AG04449 (cell line): ENCODE measurements at places on chromosomes 6 and 20.
A peak's percentile ranks its signal among the peaks of the same experiment; 100 is the strongest.

DNA sequence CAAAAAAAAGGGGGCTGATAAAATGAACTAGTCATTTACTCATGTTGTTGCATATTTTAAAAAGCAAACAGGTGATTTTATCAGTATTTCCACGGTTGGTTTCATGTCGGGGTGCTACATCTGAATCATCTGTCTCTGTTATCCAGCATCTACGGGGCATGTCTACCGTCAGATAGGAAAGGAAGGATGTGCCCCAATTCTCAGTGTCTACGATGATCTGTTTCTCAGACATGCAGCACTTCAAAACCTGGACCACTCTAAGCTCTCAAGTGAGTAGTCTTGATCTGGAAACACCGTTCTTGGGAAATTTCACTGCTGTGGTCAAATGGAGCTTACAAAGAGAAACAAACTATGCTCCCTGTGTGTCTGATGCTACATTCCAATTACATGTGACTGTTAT, 240.3 kb upstream of the TAB2 start:
- peak; percentile 90 for DNase-seq

GRCh38 chr6:111806561-111807497, 66.4 kb downstream of the FYN start:
- DNase-seq = no peak

- no peak for DNase-seq
Observed at GRCh38 chr20:11687546-11688292, 230.0 kb upstream of the BTBD3 start.

- DNase-seq = no peak
Observed at GRCh38 chr20:50259705-50260478, 69.3 kb downstream of the CEBPB start.
